Stimulated activated CD8-positive, alpha-beta memory T cell treated with anti-CD3 and anti-CD28 coated beads, Interleukin-4, amount 100 ng/mL, for 48 hours (primary cell): ENCODE measurements at places on chromosomes 4 and X.

DNA sequence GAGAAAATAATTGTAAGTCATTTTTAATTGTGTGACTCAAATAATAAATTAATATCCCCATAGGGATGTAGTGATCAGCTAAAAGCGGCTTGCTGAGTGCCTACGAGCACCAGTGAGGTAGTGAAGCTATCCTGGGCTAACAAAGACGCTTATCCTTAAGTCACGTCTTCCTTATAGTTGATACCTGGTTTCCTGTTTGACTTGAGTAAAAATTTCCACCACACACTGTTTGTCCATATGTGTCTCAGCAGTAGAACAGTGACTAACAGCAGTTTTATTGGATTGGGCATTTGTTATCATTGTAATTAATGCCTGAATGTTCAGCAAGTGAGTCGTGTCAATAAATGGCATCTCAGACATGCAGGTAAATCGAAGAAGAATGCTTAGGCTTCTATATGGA lies 241.1 kb downstream of the GRXCR1 start:
- DNase-seq, result no peak

GRCh38 chr4:107890779-107891178 lies 40.6 kb upstream of the CYP2U1 start:
- no peak for DNase-seq

DNA sequence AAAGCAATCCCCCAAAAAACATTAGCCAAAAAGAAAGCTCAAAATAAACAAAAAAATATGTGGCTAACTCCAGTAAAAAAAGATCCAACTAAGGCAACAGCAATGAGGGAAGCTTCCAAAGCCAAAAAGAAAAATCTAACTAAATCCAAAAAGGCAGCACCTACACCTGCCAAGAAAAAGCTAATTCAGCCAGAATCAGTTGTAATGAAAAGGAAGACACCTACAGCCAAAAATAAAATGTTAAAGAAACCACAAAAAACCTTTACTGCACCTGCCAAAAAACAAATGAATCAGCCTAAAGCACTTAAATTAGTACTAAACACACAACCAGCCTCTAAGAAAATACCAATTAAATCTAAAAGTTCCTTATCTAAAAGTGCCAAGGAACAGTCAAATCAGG lies 37.2 kb upstream of the CABS1 start:
- no peak for DNase-seq

DNA sequence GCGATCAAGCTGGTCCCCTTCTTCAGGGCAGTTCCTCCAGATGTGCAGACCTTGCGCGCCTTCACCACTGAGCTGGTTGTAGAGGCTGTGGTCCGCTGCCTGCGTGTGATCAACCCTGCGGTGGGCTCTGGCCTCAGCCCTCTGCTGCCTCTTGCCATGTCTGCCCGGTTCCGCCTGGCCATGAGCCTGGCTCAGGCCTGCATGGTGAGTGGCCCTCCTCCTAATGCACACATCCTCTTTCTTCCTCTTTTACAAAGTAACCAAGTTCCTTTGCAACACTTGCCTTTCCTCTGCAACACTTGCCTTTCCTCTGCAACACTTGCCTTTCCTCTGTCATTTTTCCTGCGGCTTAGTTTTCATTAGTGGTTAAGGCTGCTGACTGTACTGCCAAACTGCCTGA lies 1.8 kb downstream of the CCDC22 start:
- no peak for DNase-seq

- no peak for DNase-seq
These were observed 23.9 kb downstream of the FBXO8 start for GRCh38 chr4:174259580-174259979.

DNA sequence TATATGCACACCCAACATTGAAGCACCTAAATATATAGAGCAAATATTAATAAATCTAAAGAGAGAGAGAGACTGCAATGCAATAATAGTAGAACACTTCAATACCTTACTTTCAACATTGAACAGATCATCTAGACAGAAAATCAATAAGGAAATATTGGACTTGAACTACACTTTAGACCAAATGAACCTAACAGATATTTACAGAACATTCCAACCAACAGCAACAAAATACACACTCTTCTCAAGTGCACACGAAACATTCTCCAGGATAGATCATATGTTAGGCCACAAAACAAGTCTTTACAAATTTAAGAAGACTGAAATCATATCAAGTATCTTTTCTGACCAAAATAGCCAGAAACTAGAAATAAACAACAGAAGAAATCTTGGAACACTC lies 66.6 kb downstream of the CD99L2 start:
- DNase-seq, result no peak

GRCh38 chr4:5357870-5358269 lies 306.6 kb downstream of the STK32B start:
- no peak for DNase-seq

DNA sequence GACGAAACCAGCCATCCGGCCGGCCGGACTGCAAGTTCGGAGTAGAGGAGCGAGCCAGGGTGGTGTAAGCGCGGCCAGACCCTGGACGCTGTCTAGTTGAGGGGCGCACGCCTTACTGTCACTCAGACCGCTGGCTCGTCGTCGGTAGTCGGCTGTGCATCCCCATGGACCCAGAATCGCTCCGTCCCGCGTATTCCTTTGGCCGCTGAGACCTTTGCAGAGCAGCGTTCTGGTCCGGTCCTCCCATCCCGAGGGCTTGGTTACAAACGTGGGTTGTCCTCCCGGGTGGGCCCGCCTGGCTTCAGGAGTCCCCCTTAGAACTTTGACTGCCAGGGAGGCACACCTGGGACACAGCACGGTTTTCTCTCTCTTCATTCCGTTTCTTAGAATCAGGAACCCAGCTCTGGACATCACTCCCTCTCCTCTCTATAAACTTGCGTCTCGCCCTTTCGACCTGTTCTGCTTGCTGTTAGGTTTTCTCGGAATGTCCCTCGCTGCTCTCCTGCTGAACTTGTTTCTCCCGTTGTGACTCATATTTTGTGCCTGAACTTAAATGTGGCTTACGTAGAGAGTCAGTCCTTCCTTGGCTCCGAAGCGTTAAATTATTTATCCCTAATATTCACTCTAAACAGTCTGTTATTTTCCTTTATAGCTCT lies 672 bp downstream of the PGM2 start:
- peak; percentile 39 for DNase-seq

DNA sequence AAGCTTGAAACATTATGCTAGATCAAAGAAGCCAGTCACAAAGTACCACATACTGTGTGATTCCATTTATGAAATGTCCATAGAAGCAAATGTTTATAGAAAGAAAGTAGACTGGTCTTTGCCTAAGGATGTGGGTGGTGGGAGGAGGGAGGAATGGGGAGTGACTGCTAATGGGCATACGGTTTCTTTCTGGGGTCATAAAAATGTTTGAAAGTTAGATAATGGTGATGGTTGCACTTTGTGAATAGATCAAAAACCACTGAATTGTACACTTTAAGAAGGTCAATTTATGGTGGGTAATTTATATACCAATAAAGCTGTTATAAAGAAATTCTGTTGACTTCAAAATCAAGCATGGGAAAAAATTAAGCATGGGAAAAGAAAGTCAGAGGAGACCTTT lies 56.6 kb downstream of the FAM13A start:
- no peak for DNase-seq

DNA sequence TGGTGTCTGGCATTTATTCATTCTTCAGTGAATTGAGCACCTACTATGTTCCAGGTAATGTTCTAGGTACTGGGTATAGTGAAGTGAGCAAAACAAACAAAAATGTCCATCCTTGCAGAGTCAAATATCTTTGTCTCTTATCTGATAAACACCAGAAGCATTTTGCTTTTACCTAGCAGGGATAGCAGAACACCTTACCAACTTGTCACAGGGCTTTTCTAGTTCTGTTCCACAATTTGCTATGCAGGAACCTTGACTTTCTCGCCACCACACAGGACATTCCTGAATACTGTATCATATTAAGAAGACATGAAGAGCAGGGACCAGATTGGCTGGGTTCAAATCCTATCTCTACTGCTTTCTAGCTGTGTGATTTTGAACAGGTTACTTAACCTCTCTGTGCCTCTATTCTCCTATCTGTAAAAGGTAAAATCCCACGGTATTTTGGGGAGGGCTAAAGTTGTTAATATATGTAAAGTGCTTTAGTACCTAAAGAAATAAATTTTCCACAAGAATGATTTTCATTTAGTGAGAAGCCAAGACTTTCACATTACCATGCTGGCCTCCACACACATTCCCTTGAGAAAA lies 214.5 kb upstream of the S100G start:
- DNase-seq, result no peak

DNA sequence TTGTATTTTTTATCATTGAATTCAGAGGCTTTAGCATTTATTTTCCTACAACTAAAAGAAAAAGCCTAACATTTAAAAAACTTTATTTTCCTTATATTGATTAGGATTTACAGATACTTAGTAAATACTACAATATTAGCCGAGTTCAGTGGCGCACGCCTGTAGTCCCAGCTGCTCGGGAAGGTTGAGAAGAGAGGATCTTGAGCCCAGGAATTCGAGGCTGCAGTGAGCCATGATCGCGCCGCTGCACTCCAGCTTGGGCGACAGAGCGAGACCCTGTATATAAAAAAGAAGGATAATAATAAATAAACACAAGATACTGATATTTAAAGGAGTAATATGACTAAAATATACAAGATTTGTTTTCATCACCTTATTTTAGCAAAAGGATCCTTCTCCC lies 681 bp upstream of the UPF3B start:
- no peak for DNase-seq

DNA sequence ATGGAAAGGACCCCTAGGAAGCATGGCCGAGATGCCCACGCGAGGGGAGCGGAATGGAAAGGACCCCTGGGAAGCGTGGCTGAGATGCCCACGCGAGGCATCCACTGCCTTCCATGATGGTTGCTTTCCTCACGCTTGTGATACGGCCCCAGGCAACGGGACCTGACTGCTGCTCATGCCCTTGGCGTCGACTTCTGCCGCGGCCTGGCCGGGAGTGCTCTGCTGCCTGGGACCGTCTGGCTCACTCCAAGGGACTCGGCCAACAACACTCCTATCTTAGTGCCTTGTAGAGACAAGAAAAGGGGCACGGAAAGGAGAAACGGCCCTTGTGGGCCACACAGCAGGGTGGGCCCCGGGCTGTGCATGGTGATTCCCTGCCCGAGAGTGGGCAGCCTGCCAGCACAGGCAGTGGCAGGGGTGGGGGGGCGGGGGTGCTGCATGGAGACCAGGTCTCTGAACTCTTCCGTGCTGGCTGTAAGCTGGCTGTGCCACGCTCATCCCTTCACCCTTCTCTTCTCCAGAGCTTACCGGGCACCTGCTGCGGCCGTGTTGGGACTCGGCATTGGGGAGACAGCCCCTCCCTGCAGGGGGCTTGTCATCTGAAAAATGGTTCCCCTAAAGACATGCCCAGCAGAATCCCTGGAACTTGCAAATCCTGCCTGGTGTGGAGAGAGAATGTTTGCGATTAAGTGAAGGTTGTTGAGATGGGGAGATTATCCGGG lies 38.6 kb upstream of the HMX1 start:
- DNase-seq, result peak; percentile 15

GRCh38 chr4:102778720-102779119 lies 18.0 kb upstream of the MANBA start:
- no peak for DNase-seq

DNA sequence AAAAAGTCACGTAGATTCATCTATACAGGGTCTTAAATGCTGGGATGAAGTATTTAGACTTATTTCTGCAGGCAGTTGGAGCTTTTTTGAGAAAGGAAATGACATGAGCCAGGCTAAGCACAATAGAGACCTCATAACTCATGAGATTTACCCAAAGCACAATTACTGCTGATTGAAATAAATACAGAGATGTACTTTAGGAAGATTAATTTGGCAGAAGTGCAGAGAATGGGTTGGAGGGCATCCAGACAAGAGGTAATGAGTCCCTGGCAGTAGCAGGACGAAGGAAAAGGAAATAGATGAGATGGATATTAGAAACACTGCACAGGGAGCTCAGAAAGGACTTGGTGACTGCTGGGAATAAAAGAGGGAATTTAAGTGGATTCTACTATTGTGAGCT lies 129.1 kb downstream of the SHROOM4 start:
- DNase-seq, result no peak

- no peak for DNase-seq
These were observed 695.0 kb upstream of the HS3ST1 start for GRCh38 chr4:12123707-12124106.

DNA sequence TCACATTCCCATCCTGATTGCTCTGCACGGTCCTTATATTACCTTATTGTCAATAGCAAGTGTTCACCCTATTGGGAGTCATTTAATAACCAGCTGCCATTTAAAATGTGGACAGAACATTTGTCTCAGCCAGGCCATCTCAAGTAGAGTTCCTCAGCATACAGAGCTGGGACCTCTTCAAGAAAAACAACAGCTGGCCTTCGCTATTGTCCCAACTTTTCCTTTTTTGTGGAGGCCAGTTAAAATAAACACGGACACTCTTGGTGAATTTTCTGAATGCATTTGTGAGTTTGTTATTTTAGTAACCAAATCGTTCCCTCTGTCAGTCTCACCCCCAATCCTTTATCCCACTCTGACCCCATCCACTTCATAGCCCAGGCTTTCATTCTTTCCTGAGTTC lies 395.3 kb upstream of the PITX2 start:
- no peak for DNase-seq

GRCh38 chr4:176377780-176378179 lies 58.0 kb downstream of the SPCS3 start:
- DNase-seq, result no peak

GRCh38 chrX:133405498-133406185 lies 9.6 kb downstream of the GPC4 start:
- DNase-seq, result no peak

DNA sequence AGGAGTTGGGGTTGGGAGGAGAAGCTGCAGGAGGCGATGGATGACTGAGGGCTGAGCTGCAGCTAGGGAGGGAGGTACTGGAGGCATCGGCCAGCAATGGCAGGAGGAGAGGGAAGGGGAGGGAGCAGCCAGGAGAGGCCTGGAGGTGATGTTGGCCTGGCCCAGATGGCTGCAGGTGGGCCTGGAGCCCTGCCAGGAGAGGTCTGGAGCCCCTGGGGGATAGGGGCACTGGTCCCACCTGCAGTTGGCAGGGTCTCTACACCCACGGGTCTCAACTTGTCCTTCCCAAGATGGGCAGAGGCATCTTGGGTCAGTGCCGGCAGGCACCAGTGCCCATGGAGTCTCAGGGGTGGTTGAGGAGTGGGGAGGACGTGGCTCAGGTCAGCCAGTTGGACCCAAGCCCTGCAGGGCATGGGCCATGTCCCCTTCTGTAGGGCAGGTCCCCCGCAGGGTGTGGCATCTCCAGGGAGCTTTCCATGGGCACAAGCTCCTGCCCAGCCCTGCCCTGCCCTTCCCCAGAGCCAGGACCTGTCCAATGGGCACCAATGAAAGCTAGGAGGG lies 2.7 kb upstream of the MXD4 start:
- DNase-seq, result no peak

GRCh38 chr4:148694702-148695101 lies 252.5 kb upstream of the NR3C2 start:
- no peak for DNase-seq

DNA sequence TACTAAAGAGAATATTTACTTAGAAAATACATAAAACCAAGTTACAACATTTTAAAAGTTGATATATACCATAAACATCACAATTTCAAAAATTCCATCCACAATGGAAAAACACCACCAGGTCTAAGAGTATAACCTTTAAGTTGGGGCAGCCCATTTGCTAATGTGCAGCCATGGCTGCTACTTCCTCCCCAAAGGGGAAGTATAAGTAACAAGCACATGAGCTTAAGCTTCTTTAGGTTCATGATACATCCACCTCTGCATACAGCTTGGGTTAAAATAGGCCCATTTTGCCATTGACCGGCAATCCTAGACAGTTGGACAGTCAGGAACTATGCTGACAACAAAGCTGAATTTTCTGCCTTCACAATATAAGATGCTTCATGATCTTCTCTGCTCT lies 16.6 kb upstream of the GASK1B start:
- DNase-seq, result no peak

- DNase-seq, result no peak
These were observed 173.1 kb upstream of the VCX3A start for GRCh38 chrX:6708041-6708440.
